ENCODE measurements at places on chromosomes 3 and 15.

DNA sequence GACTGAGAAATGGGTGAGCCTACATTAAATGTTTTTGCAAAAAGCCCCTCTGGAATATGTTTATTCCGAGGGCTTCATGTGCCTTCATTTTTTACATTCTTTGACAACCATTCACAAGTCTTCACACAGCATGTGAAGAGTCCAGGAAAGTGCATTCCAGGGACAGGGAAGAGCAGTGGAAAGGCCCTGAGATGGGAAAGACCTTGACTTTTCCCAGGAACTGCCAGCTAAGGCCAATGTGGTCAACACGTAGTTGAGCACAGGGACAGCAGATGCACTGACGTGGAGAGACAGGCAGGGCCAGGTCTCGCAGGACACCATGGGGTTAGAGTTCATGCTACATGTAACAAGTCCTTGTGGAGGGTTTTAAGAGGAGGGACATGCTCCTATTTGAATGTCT is 21.7 kb downstream of the SSR3 start:
- no peak for DNase-seq

DNA sequence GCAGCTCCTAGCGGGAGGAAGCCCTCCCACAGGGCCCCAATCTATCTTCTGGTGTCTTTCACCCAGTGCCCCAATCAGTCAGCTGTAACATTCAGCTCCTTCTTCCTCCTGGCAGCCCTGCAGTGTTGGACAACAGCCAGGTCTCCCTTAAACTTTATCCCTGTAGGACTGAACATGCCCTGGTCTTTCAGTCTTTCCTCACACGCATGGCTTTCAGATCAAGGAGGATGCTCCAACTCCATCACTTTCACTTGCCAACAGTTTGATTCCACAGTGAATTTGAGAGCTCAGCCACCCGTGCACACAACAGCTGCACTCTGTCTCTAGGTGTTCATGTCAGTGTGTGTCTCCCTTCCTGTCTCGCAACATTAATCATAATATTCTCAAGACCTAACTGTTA is 28.5 kb upstream of the LRRC34 start:
- no peak for DNase-seq

DNA sequence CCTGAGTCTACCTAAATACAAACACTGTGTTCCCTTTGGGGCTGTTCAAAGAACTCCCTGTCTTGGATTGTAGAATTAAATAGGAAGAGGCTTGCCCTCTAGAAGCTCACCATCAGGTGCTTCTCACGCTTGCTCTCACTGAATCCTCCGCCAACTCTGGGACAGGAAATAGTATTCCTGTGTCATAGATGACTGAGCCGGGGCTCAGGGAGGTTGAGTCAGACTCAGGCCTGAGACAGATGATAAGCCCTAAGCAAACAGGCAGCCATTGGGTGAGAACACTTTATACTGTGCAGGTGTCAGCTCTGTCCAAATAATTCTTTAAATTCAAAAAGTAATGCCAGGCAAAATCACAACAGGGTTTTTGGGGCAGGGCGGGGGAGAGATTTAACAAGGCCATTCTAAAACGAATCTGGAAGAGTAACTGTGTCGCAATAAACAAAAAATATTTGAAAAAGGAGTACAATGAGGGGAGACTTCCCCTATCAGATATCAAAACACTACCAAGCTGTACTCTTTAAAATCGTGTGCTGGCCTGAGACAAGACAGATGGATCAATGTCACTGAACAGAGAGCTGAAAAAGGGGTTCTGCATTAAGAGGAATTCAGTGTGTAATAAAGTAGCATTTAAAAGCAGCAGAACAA is 59.0 kb downstream of the EPHB3 start:
- DNase-seq: no peak

DNA sequence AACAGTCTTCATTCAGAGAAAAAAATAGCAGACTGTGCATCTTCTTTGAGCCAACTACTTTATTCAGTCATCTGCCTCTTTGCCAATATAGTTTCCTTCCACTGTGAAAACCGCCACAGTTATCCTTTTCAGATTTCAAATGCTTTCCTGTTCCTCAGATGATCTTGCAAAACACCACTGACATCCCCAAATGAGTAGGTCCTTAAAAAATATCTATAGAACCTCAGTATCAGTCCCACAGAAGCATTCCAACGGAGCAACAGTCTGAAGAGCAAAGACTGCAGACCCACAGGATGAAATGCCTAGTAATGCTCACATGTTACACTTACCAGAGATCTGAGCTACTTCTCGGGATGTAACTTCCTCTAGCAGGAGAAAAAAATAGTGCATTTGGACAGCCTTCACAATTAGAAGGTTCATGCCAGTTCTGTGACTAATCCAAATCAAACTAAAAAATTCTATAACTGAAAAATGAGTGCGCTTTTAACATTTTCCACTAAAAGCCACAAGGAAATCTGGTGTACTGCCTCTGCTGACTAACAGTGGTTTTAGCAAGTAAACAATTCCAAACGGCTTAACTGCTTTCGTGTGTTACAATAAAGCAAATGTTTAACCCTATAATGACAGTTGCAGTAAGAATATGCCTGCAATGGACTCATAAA is at the start of gene ANKRD28:
Gene ANKRD28, minus strand, starts transcription at position 338 of the 662 bp plus-strand sequence. CDS start 1,458 bp downstream, outside the sequence.
- DNase-seq: no peak

DNA sequence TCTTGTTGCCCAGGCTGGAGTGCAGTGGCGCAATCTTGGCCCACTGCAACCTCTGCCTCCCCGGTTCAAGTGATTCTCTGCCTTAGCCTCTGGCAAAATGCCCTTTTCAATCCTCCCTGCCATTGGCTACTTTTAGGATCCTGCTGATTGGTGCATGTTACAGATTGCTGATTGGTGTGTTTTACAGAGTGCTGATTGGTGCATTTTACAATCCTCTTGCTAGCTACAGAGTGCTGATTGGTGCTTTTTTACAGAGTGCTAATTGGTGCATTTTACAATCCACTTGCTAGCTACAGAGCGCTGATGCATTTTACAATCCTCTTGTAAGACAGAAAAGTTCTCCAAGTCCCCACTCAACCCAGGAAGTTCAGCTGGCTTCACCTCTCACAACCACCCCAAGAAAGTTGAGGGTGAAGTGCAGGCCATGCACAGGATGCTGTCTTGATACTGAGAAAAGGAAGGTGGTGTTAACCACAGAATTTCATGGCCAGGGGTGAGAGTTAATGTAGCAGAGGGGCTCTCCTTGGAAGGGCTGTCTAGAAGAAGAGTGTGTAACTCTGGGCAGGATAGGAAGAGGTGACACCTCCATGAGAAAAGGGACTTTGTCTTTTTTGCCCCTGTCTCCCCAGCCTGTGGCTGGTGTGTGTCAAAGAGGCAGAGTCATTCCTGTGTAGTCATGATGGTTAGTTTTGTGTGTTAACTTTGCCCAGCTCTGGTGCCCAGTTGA is 145.9 kb downstream of the APBA2 start:
- DNase-seq: no peak

DNA sequence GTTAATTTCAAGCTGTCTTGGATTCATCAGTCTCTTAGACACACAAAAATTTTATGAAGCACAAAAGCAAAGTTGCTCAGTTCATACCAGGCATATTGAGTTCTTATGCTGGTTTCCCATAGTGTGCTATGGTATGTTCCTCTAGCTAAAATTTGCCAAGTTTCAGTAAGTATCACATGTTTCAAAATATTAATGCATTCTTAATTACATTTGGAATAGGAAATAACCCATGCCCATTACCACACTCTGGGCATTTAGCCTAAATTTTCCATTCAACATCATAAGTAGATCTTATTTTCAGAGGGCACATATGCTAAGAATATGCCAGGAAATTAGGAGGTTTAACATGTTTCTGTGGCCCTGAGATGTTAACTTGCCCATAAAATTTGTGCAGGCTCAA is 289.9 kb downstream of the SHOX2 start:
- no peak for DNase-seq

- DNase-seq: no peak
Measured at GRCh38 chr3:195537995-195538394, 5.1 kb downstream of the PPP1R2 start.

GRCh38 chr3:100516838-100517237 is 24.4 kb downstream of the TMEM45A start:
- DNase-seq: no peak

- DNase-seq: no peak
Measured at GRCh38 chr3:73580343-73580742, 44.4 kb downstream of the PDZRN3 start.

GRCh38 chr15:68704496-68705021 is 116.1 kb downstream of the ANP32A start:
- DNase-seq: no peak

GRCh38 chr15:75693501-75694240 is 19.0 kb downstream of the CSPG4 start:
- DNase-seq: no peak

DNA sequence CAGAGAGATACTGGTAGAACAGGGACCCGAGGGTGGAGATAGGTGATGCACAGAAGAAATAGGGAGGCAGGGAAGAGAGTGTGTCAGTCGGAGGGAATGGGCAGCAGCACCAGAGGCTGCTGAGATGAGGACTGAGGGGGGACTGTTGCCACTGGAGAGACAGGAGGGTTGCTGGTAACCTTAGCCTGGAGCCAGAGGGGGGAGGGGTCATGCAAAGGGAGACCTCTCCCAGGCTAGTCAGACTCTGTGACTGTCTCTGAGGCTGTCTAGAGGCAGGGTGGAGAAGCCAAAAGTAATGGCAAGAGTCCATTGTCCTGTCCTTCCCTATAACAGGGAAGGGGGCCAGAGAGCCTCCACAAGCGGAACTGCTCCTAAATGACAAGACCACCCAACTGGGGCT is 2.1 kb upstream of the DLEC1 start:
- no peak for DNase-seq

DNA sequence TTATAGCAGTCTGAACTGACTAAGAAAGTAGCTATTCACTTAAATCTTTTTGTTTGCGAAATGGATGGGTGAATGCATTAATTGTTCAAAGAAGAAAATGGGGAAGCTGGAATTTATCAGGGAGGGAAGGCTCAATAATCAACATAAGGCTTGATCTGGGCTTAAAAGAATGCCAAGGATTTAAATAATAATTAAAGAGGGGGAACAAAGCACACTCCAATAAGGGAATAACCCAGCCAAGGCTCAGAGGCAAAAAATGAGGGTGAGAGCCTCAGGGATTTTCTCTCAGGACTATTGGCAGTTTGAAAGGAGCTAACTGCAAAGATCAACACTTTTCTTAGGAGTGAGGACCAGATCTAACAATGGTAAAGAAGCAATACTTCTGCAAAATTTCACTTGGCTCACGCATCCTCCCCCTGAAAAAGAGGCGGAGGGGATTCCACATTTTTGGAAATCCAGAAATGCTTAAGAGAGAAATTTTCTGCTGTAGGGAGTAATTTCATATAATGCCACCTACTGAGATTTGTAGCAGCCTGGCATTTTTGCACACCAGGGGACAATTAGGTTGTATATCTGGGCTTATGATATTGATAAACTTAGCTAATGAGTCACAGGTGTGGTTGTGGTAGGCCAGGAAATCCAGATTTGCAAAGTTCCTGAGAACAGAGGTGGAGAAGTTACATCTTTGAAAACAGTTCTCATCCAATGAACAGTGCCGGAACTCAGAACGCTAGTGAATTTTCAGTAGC is 405.1 kb downstream of the TUSC7 start:
- no peak for DNase-seq

- no peak for DNase-seq
Measured at GRCh38 chr3:120182613-120183511, 88.6 kb upstream of the GSK3B start.

- DNase-seq: no peak
Measured at GRCh38 chr3:65351753-65352152, 664.0 kb upstream of the ADAMTS9 start.
